A549 treated with CpdA at 1 μM for 4 hours (cell line): ENCODE measurements at places on chromosomes 11 and 22. TPM values are rescaled to one million over a fixed set of nuclear protein-coding genes. Genes with fewer than 3 reads are reported as not detected.

SMIM38 gene
- total RNA-seq, result 0.03 to 0.13 TPM (median 0.13 TPM) in 3 of 5 replicates, not detected in the others

CRYBB3 gene
- total RNA-seq, result not detected in 5 replicates

KRTAP5-10 gene
- total RNA-seq, result not detected in 5 replicates

POTEH gene
- total RNA-seq, result 0.06 TPM in 1 of 5 replicates, not detected in the others

HEPACAM gene
- total RNA-seq, result not detected in 5 replicates

OR5L1 gene
- not detected in 5 replicates for total RNA-seq

RHOD gene
- total RNA-seq, result 29.7 to 48.7 TPM (median 42.3 TPM) in 5 replicates

OR10D3 gene
- total RNA-seq, result not detected in 5 replicates

OR51E2 gene
- total RNA-seq, result 0.02 to 0.14 TPM in 2 of 5 replicates, not detected in the others

MS4A6E gene
- total RNA-seq, result not detected in 5 replicates

NXPE1 gene
- not detected in 5 replicates for total RNA-seq

FLRT1 gene
- total RNA-seq, result 0.05 to 0.09 TPM (median 0.08 TPM) in 4 of 5 replicates, not detected in the other

MMP7 gene
- 22.4 to 37.3 TPM (median 27.0 TPM) in 5 replicates for total RNA-seq

MMP11 gene
- 0.09 to 0.18 TPM (median 0.12 TPM) in 4 of 5 replicates, not detected in the other for total RNA-seq

TMEM123 gene
- total RNA-seq, result 134 to 199 TPM (median 186 TPM) in 5 replicates

SPTY2D1 gene
- 14.5 to 22.6 TPM (median 17.7 TPM) in 5 replicates for total RNA-seq

P2RY6 gene
- 7.5 to 17.6 TPM (median 14.1 TPM) in 5 replicates for total RNA-seq

OR8D4 gene
- not detected in 5 replicates for total RNA-seq

SCGB1C1 gene
- not detected in 5 replicates for total RNA-seq

TIMM10B gene
- 26.4 to 35.2 TPM (median 33.0 TPM) in 5 replicates for total RNA-seq

C11orf42 gene
- not detected in 5 replicates for total RNA-seq

RTN4R gene
- total RNA-seq, result 6.1 to 10.9 TPM (median 8.8 TPM) in 5 replicates

TMPRSS6 gene
- 0.12 TPM in 1 of 5 replicates, not detected in the others for total RNA-seq

RNF141 gene
- 17.1 to 21.8 TPM (median 20.0 TPM) in 5 replicates for total RNA-seq

RBM7 gene
- 19.9 to 36.1 TPM (median 26.0 TPM) in 5 replicates for total RNA-seq

ABTB2 gene
- 16.9 to 26.3 TPM (median 23.9 TPM) in 5 replicates for total RNA-seq

TSSK2 gene
- total RNA-seq, result not detected in 5 replicates

FREY1 gene
- 0.37 to 0.59 TPM (median 0.48 TPM) in 4 of 5 replicates, not detected in the other for total RNA-seq

FAM181B gene
- total RNA-seq, result 0.04 to 0.08 TPM (median 0.05 TPM) in 3 of 5 replicates, not detected in the others

PAK1 gene
- total RNA-seq, result 23.1 to 27.0 TPM (median 24.7 TPM) in 5 replicates

OR2AT4 gene
- total RNA-seq, result 0.02 TPM in 1 of 5 replicates, not detected in the others

NAV2 gene
- 16.4 to 26.4 TPM (median 19.8 TPM) in 5 replicates for total RNA-seq

C11orf98 gene
- total RNA-seq, result 136 to 160 TPM (median 145 TPM) in 5 replicates

MMP13 gene
- total RNA-seq, result 0.06 TPM in 1 of 5 replicates, not detected in the others

C22orf31 gene
- total RNA-seq, result not detected in 5 replicates

SLC37A2 gene
- 0.07 to 0.15 TPM (median 0.11 TPM) in 4 of 5 replicates, not detected in the other for total RNA-seq

ATP6V1E1 gene
- 117 to 150 TPM (median 126 TPM) in 5 replicates for total RNA-seq

MMP12 gene
- total RNA-seq, result 0.02 to 0.09 TPM in 2 of 5 replicates, not detected in the others

IFITM10 gene
- 0.79 to 1.9 TPM (median 1.0 TPM) in 5 replicates for total RNA-seq

ELFN2 gene
- 5.8 to 9.0 TPM (median 8.2 TPM) in 5 replicates for total RNA-seq

SCGB1A1 gene
- total RNA-seq, result not detected in 5 replicates

ZP1 gene
- 0.11 to 0.23 TPM (median 0.16 TPM) in 4 of 5 replicates, not detected in the other for total RNA-seq

SIK3 gene
- 8.2 to 10.5 TPM (median 8.9 TPM) in 5 replicates for total RNA-seq

ASRGL1 gene
- total RNA-seq, result 10.1 to 16.0 TPM (median 12.6 TPM) in 5 replicates

ACTN3 gene
- 0.01 TPM in 1 of 5 replicates, not detected in the others for total RNA-seq

MS4A14 gene
- not detected in 5 replicates for total RNA-seq

EIF4ENIF1 gene
- 11.2 to 19.0 TPM (median 15.0 TPM) in 5 replicates for total RNA-seq

OR5AK2 gene
- total RNA-seq, result not detected in 5 replicates

PHF21A gene
- 12.2 to 14.5 TPM (median 13.7 TPM) in 5 replicates for total RNA-seq

MMP8 gene
- total RNA-seq, result not detected in 5 replicates

SIPA1 gene
- total RNA-seq, result 8.2 to 22.4 TPM (median 21.4 TPM) in 5 replicates

SPDYC gene
- total RNA-seq, result not detected in 5 replicates

MS4A15 gene
- total RNA-seq, result not detected in 5 replicates
